ENCODE measurements at places on chromosomes 3 and 15.

GRCh38 chr3:113273011-113273410, 61.7 kb downstream of the BOC start:
- no peak for DNase-seq

GRCh38 chr3:179174316-179174715, 26.2 kb downstream of the PIK3CA start:
- no peak for DNase-seq

GRCh38 chr3:31522152-31522551, 10.6 kb upstream of the STT3B start:
- no peak for DNase-seq

DNA sequence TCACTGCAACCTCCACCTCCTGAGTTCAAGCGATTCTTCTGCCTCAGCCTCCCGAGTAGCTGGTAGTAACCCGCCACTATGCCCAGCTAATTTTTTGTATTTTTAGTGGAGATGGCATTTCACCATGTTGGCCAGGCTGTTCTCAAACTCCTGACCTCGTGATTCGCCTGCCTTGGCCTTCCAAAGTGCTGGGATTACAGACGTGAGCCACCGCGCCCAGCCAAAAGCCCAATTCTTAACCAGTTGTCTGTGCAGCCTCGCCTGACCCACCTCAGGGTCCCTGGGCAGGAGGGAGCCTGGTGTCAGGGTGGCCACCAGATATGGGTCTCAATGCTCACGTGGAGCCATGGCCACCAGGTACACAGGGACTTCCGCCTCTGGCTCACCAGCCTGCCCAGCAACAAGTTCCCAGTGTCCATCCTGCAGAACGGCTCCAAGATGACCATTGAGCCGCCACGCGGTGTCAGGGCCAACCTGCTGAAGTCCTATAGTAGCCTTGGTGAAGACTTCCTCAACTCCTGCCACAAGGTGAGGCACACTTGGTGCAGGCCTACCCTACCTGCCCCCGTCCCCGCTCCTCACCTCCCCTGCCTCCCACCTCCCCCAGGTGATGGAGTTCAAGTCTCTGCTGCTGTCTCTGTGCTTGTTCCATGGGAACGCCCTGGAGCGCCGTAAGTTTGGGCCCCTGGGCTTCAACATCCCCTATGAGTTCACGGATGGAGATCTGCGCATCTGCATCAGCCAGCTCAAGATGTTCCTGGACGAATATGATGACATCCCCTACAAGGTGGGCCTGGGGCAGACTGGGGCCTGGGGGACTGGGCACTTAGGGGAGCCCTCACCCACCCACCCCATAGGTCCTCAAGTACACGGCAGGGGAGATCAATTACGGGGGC, 48.6 kb downstream of the SEMA3G start:
- no peak for DNase-seq

- no peak for DNase-seq
These were observed 113.9 kb downstream of the SRGAP3 start for GRCh38 chr3:9135526-9135925.

DNA sequence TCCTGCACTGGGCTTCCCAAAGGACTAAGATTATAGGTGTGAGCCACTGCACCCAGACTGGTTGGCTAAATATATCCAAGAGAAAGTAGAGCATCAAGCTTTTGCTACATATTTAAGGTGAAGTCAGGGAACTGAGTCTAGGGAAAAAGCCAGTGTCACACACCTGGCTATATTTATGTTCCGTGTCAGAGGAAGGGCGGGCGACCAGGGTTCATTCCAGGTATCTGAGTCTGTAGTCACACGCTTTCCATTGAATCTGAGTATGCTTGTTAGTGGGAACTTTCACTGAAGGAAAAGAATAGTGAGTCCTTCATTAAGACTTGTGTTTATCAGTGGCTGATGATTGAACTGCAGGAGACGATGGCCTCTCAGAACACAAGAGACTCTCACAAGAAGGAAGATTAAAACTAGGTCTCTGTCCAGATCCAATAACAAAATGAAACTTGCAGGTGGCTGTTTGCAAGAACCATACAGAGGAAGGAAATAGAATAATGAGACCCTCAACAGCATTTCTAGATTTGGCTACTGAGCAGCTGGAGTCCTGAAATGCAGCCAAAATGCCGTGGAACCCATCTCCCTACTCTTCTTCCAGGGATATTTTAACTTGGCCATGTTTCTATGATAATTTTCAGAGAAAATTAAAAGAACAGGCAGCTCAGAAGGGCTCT, 276.3 kb downstream of the THSD4 start:
- DNase-seq = no peak

DNA sequence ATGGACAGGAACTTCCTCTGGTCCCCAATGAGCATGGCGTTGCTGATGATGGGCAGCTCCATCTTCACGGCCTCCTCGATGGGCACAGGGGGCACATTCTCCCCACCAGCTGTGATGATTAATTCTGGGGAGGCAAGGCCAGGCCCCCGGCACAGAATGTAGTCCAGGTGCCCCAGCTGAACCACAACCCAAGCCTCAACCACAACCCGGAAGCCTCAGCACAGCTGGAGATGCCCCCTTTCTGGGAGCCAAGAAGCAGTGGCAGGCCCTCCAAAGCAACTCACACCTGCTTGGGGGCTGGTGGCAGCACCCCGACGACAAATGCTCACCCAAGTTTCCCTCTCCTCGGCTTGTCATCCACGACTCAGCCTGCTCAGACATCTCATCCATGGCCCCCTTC, 25.2 kb downstream of the IDH3A start:
- DNase-seq = no peak

GRCh38 chr3:159987291-159987711, 1.3 kb upstream of the IL12A start:
- DNase-seq = no peak

- no peak for DNase-seq
These were observed 6.6 kb downstream of the OSBPL10 start for GRCh38 chr3:31974471-31974870.

GRCh38 chr3:87272718-87273341, 3.6 kb downstream of the POU1F1 start:
- DNase-seq = no peak

Measured in epithelial cell of prostate (primary cell).